Body of pancreas (tissue), 4 donors: ENCODE measurements at places on chromosomes 12 and 14. TPM values are rescaled to one million over a fixed set of nuclear protein-coding genes. Genes with fewer than 3 reads are reported as not detected.

DNA sequence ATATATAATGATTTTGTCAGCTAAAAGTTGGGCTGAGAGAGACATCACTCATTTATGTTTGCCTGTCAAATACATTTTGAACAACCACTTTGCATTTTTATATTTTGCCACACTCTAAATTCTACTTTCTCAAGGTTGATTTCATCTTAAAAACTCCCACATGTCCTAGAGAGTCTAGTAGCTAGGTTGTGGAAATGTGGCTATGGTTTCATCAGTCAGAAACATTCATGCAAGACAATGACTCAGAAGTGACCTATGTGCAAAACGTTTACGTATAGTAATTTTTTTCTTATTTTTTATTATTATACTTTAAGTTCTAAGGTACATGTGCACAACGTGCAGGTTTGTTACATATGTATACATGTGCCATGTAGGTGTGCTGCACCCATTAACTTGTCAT lies 27.4 kb upstream of the PRKD1 start:
- no peak overlapping the region for H3K27ac ChIP-seq
- H3K4me3 ChIP-seq = no peak overlapping the region
- H3K27me3 ChIP-seq = no peaks in the 10 kb centered on the region
- no peaks in the 10 kb centered on the region for H3K4me1 ChIP-seq

DNA sequence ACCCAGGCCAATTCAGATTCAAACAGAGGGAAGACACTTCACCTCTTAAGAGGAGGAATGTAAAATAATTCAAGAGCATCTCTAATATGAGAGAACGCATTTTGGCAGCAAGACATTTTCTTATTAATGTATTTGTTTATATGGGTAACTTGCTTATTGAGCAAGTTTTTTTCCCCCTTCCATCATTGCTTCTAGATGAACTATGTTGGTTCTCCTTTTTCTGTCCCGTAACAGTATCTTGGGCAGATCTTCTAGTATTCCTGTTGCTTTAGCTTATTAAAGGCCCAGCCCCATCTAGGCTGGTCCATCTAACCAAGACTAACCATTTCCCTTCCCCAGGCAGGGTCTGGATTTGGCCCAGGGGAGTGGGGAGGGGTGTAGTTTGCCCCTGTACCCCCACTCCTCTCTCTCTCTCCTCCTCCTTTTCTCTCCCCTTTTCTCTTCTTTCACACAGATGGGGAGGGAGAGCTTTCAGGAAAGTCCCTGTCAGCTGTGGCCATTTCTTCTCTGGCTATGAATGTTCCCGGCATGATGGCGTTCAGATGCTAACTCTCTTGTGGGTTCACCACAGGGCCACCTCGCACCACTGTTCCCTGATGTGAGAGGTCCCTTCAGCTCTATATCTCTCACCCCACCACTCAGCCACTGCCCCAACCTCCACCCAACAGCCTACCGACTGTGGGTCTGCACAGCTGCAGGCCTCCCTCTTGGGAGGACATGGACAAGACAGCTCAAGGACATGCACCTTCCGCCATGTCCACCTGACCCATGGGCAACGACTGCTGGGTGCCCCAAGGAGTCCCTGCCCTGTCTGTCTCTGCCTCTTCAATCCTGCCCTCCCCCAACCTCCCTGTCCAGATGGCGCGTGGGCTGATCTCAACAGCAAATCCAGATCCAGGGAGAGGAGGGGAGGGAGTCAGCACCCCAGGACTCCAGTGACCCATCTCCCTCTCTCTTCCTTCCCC lies 15.8 kb upstream of the RPS6KL1 start:
- no peak for DNase-seq
- no peaks in the 10 kb centered on the region for H3K27me3 ChIP-seq
- H3K4me3 ChIP-seq = no peak overlapping the region
- H3K27ac ChIP-seq = peak overlapping the region; percentile 50
- no peaks in the 10 kb centered on the region for H3K36me3 ChIP-seq
- H3K4me1 ChIP-seq = no peaks in the 10 kb centered on the region

DNA sequence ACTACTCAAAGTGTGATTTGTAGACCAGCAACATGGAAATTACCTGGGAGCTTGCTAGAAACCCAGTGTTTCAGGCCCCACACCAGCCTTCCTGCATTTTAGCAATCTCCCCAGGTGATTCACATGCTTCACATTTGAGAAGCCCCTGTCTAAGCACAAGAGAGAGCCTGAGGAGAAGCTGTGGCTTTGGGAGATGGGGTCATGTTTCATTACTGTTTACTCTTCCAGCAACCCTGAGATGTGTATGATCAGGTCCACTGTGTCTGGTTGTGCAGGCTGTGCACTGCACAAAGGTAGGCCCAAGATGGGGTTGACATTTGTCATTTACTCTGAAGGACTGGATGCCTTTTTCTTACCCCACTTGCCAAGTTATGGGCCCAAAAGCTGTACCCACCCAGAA lies 190.1 kb downstream of the SLC41A2 start:
- no peaks in the 10 kb centered on the region for H3K4me1 ChIP-seq
- H3K36me3 ChIP-seq = no peaks in the 10 kb centered on the region
- no peak overlapping the region for H3K27ac ChIP-seq

GRCh38 chr12:28925719-28926376 lies 223.2 kb upstream of the FAR2 start:
- no peak for DNase-seq
- no peaks in the 10 kb centered on the region for H3K27me3 ChIP-seq
- no peaks in the 10 kb centered on the region for H3K36me3 ChIP-seq
- H3K27ac ChIP-seq = no peak overlapping the region

DNA sequence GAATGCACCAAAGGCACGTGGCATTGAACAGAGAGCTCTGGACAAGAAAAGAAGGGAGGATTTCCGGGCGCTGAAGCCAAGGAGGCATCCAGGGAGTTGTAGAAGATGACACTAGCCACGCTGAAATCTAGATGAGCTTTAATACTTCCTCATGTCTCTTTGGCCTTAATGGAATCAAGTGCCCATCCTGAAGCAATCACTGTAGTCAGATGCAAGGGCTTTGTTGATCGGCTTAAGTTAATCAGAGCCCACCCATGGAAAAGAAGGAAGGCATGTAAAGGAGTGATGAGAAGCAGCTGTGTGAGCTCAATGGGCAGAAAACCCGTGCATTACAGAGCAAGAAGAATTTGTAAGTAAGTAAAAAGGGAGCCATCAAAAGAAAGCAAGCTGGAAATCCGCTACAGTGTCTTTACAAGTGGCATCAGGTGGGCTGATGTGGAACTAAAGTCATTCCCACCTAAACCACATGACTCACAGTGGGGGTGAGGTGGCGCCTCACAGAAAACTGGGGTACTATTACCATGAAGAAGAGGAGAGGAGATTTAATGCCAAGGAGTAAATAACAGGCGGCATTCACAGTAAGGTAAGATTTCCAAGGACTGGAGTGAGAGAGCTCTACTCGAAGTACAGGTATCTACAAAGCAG lies 48.4 kb downstream of the NDUFA12 start:
- no peak overlapping the region for H3K27ac ChIP-seq
- H3K27me3 ChIP-seq = no peaks in the 10 kb centered on the region
- no peak overlapping the region for H3K4me3 ChIP-seq
- no peaks in the 10 kb centered on the region for H3K36me3 ChIP-seq
- H3K4me1 ChIP-seq = peaks cover 11% of the 10 kb centered on the region

SLC7A8 gene
- 18.2 TPM for total RNA-seq

OTX2 gene
- total RNA-seq = not detected

KRT83 gene
- not detected for total RNA-seq

GRCh38 chr12:99976762-99977161 lies 8.0 kb downstream of the ANKS1B start:
- no peaks in the 10 kb centered on the region for H3K27me3 ChIP-seq
- H3K4me1 ChIP-seq = no peaks in the 10 kb centered on the region
- no peak overlapping the region for H3K4me3 ChIP-seq
- no peak for DNase-seq

DNA sequence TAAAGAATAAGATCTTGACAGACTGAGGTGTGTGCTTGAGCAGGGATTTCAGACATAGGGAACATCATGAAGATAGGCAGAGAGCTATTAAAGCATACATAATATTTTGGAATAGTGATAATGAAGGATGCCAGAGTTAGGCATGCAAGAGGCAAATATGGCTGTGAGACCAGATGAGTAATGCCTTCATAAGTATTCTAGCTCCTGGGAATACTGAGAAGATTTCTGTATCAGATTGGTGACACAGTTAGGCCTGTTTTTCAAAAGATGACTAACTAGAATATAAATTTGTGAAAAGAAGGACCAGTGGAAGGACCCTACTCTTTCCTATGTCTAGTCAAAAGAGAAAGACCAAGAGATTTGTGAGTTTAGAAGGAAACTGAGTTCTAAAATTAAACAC lies 108.8 kb downstream of the TXNDC16 start:
- H3K27ac ChIP-seq = no peak overlapping the region
- H3K27me3 ChIP-seq = no peaks in the 10 kb centered on the region
- H3K4me1 ChIP-seq = no peaks in the 10 kb centered on the region
- no peak for DNase-seq
- no peak overlapping the region for H3K4me3 ChIP-seq
- H3K36me3 ChIP-seq = no peaks in the 10 kb centered on the region

OAS1 gene
- total RNA-seq = 7.8 TPM

SOAT2 gene
- total RNA-seq = not detected

DNA sequence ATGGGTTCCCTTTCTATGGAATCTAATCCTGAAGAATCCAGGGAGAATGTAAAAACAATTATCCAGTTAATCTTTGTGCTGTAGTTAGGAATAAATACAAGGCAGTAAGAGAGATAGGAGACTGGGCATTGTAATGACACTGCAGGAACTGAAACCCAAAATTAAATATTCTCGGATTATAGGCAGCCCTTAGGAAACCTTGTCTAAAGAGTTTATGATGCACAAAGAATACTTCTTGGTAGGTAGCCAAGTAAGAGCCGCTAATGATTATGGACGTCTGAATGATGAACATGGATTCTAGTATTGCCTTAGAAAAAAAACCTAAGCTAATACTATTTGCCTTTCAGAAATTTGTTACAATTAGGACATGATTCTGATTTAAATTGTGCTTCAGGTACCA lies 165.4 kb upstream of the LRIG3 start:
- H3K27ac ChIP-seq = no peak overlapping the region
- H3K4me1 ChIP-seq = peaks cover 11% of the 10 kb centered on the region
- no peaks in the 10 kb centered on the region for H3K36me3 ChIP-seq
- no peak overlapping the region for H3K4me3 ChIP-seq
- H3K27me3 ChIP-seq = no peaks in the 10 kb centered on the region

GALNT8 gene
- 1.3 TPM for total RNA-seq

- H3K27me3 ChIP-seq = no peaks in the 10 kb centered on the region
- H3K36me3 ChIP-seq = no peaks in the 10 kb centered on the region
- DNase-seq = no peak
Observed at GRCh38 chr12:114414031-114414865, 8.3 kb upstream of the TBX5 start.

- DNase-seq = no peak
- H3K27ac ChIP-seq = no peak overlapping the region
- H3K27me3 ChIP-seq = no peaks in the 10 kb centered on the region
- no peaks in the 10 kb centered on the region for H3K4me1 ChIP-seq
- no peaks in the 10 kb centered on the region for H3K36me3 ChIP-seq
Observed at GRCh38 chr14:46215801-46216200, 435.8 kb downstream of the RPL10L start.

- no peaks in the 10 kb centered on the region for H3K27me3 ChIP-seq
- no peaks in the 10 kb centered on the region for H3K4me1 ChIP-seq
- no peak overlapping the region for H3K27ac ChIP-seq
- no peaks in the 10 kb centered on the region for H3K36me3 ChIP-seq
- no peak overlapping the region for H3K4me3 ChIP-seq
Observed at GRCh38 chr12:40684986-40685385, 7.3 kb upstream of the CNTN1 start.

SYNDIG1L gene
- 0.52 TPM for total RNA-seq

PTPRB gene
- total RNA-seq = 4.9 TPM

- H3K27me3 ChIP-seq = no peaks in the 10 kb centered on the region
- H3K4me3 ChIP-seq = no peak overlapping the region
- no peaks in the 10 kb centered on the region for H3K4me1 ChIP-seq
- H3K36me3 ChIP-seq = no peaks in the 10 kb centered on the region
Observed at GRCh38 chr12:2495417-2496112, 299.2 kb upstream of the FKBP4 start.

GRCh38 chr14:55502746-55503284 lies 62.4 kb upstream of the TBPL2 start:
- H3K27me3 ChIP-seq = no peaks in the 10 kb centered on the region
- H3K4me3 ChIP-seq = no peak overlapping the region
- no peak for DNase-seq
- no peak overlapping the region for H3K27ac ChIP-seq

DNA sequence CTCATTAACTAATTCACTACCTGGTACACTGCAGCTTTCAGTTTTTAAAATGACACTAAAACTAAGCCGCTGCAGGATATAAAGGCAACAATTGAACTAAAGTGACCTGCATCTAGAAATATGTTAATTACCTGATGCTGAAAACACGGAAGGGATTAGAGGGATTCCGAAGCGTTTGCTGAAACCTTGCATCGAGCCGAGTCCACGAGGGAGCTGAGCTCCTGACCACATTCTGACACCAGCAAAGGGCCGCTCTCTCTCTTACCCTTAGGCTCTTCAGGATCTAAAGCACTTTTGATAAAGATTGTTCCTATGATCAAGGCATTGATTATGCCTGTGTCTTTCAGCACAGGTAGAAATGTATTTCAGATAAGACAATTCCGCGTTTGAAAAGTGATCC lies 59.5 kb upstream of the CDKN3 start:
- H3K4me1 ChIP-seq = no peaks in the 10 kb centered on the region
- no peak for DNase-seq
- no peak overlapping the region for H3K27ac ChIP-seq
- no peaks in the 10 kb centered on the region for H3K27me3 ChIP-seq
- no peak overlapping the region for H3K4me3 ChIP-seq
- H3K36me3 ChIP-seq = no peaks in the 10 kb centered on the region

DNA sequence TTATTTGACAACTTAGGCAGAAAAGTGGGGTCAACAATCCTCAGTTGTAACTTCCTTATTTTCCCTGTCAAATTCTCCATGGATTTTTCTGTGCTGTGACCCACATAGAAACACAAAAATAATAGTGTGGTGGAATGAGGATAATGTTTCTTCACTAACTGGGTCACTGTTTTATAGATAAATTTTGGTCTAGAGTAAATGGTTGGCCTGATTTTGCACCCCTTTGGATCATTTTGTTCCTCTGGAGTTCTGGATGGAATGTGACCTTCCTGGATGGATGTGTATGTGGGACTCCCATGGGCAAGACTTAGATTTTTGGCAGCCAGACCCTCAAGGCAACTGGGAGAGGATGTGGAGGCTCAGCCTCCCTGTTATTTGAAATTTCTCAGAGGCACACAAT lies 52.7 kb upstream of the RNU6-8 start:
- H3K36me3 ChIP-seq = no peaks in the 10 kb centered on the region
- H3K27ac ChIP-seq = no peak overlapping the region
- H3K4me3 ChIP-seq = no peak overlapping the region
- no peaks in the 10 kb centered on the region for H3K27me3 ChIP-seq

- no peak overlapping the region for H3K4me3 ChIP-seq
- no peaks in the 10 kb centered on the region for H3K27me3 ChIP-seq
- H3K27ac ChIP-seq = no peak overlapping the region
Observed at GRCh38 chr14:62081012-62081612, 318.9 kb downstream of the SNAPC1 start.

GRCh38 chr14:36582874-36583241 lies 444 bp upstream of the NKX2-8 start:
- no peaks in the 10 kb centered on the region for H3K36me3 ChIP-seq
- peaks cover 33% of the 10 kb centered on the region for H3K4me1 ChIP-seq
- no peak overlapping the region for H3K27ac ChIP-seq
- DNase-seq = no peak
- H3K27me3 ChIP-seq = peaks cover 19% of the 10 kb centered on the region

JPH4 gene
- 0.52 TPM for total RNA-seq
